ENCODE measurements at places on chromosomes 7 and 10. TPM values are rescaled to one million over a fixed set of nuclear protein-coding genes. Genes with fewer than 3 reads are reported as not detected.

Gene MRPS17
- 8.6 TPM for total RNA-seq

DNA sequence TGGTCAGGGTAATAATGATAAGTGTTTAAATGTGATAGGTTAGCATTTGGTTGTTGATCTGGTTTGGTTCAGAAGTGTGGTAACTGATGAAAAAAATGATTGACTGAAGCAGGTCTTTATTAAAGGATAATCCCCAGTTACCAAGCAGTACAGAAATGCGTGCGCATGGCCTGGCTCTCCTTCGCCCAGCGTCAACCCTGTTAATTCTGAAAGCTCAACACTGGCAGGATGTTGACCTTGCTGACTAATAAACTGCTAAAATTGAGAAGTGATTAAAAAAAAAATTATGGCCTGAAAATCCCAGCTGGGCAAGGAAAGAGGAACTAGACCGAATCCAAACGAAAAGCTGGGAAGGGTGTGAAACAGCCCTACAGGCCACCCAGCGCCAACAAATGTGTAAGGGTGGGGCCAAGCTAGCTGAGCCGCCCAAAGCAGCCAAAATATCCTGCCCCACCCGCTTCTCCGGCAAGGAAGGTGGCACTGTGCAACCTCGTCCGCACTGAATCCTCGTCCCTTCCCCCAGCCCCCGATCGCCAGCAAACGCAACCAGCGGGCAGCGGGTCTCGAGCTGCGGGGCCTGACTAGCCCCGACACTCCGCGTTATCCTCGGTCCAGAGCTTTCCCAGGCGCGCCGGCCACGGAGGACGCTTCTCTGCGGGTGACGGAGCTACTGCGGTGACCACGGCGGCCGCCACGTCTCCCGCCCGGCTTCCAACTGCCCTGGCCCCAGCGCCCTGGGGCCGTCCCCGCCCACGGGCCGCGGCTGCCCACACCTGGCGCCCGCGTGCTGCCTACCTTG lies 561 bp downstream of the SHTN1 start:
- peak overlapping the region; percentile 14 for H3K27ac ChIP-seq
- peak; percentile 75 for DNase-seq
- no peaks in the 10 kb centered on the region for H3K36me3 ChIP-seq
- H3K27me3 ChIP-seq = no peaks in the 10 kb centered on the region
- peak overlapping the region; percentile 34 for H3K4me3 ChIP-seq

Gene ASAH2
- 5.2 TPM for total RNA-seq

Gene ASB10
- total RNA-seq = not detected

DNA sequence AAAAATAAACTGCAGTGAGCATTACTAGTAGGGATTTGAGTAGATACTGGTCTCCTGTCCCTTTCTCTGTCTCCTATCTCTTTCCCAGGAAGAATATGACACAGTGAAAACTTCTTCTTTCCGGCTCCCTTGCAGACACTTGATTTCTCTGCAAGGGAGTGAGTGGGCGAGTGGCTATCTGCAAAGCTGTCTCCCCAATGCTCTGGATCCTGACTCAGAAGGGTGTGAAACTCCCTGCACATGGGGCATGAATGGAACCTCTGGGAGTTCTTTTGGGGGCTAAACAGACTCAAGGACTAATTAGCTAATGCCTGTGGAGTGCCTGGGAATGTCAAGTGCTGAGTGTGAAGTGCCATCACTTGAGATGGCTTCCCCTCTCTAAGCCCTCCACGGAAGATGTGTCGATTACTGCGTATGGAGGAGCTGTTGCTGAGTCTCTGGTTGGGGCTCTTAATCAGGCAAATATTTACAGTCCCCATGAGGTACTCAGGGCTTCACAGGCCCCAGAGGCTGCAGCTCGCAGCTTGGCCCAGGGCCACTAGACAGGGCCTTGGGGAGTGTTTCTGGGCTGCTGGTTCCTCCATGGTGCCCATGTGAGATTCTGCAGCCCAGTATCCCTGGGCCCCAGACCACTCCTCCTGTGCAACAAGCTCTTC lies 139.8 kb downstream of the RPS24 start:
- no peaks in the 10 kb centered on the region for H3K36me3 ChIP-seq
- no peaks in the 10 kb centered on the region for H3K4me1 ChIP-seq
- H3K4me3 ChIP-seq = no peak overlapping the region
- H3K27me3 ChIP-seq = no peaks in the 10 kb centered on the region

Gene LRRC72
- total RNA-seq = not detected

Data from aorta (tissue), 5 donors.